ENCODE measurements at places on chromosomes 3 and 15. TPM values are rescaled to one million over a fixed set of nuclear protein-coding genes. Genes with fewer than 3 reads are reported as not detected.

The SUCNR1 gene
- total RNA-seq, result not detected

The FOXB1 gene
- 0.53 TPM for total RNA-seq

The ARHGAP11A gene
- 111 TPM for total RNA-seq

The PLAAT1 gene
- 0.30 TPM for total RNA-seq

The SCAANT1 gene
- total RNA-seq, result not detected

The HRG gene
- total RNA-seq, result 0.11 TPM

The NAA80 gene
- total RNA-seq, result 17.6 TPM

The SYNPR gene
- total RNA-seq, result not detected

The AHSG gene
- total RNA-seq, result not detected

The TYRO3 gene
- 3.1 TPM for total RNA-seq

The ZBBX gene
- total RNA-seq, result not detected

The EEF1AKMT4 gene
- total RNA-seq, result 5.8 TPM

The ACSBG1 gene
- total RNA-seq, result not detected

The GAP43 gene
- total RNA-seq, result not detected

The TLR9 gene
- total RNA-seq, result 0.59 TPM

The FSIP1 gene
- total RNA-seq, result 0.32 TPM

The DNAH12 gene
- total RNA-seq, result not detected

The CEP63 gene
- total RNA-seq, result 21.3 TPM

Data from activated CD4-positive, alpha-beta T cell treated with anti-CD3 and anti-CD28 coated beads for 36 hours (primary cell).